HTR-8/SVneo (cell line): ENCODE measurements at places on chromosomes 2 and 18.

GRCh38 chr2:136233298-136233697 lies 115.3 kb upstream of the CXCR4 start:
- no peak for DNase-seq

GRCh38 chr2:42742740-42743658 lies 20.9 kb downstream of the OXER1 start:
- no peak for DNase-seq

GRCh38 chr2:45771261-45771660 lies 119.8 kb downstream of the PRKCE start:
- no peak for DNase-seq

GRCh38 chr18:58337686-58338085 lies 291.2 kb downstream of the ALPK2 start:
- DNase-seq: no peak

DNA sequence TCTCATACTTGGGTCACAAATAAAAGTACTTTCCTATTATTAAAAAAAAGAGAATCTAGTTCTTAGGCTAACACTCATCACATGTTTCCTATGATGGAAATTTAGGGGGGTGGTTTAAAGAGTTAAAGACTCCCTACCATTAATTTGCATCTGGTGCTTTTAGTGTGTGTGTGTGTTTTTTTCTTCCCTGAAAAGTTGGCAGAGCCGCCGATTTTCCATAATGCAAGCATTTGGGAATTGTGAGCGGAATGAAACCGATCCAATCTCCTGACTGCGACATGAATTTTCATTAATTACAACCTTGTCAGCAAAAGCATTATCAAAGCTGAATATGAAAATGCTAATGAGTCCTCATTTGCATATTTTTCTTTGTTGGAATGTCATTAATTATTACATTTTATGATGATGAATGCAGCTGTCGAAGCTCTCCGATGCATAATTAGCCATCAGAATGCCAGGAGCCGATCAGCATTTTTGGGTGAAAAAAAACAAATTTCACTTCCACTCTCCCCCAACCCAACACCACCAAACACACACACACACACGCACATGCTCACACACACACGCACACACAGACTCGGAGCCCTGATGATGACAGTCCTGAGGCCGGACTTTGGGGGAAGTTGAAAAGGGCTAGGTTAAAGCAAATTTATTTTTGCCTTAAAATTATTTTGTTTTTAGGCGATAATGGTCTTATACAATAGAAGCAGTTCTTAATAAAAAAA lies 165.4 kb downstream of the TCF4 start:
- no peak for DNase-seq

- no peak for DNase-seq
Measured at GRCh38 chr18:78895207-78896001, 84.2 kb upstream of the SALL3 start.

GRCh38 chr2:60885683-60886082 lies 4.3 kb downstream of the REL start:
- no peak for DNase-seq

DNA sequence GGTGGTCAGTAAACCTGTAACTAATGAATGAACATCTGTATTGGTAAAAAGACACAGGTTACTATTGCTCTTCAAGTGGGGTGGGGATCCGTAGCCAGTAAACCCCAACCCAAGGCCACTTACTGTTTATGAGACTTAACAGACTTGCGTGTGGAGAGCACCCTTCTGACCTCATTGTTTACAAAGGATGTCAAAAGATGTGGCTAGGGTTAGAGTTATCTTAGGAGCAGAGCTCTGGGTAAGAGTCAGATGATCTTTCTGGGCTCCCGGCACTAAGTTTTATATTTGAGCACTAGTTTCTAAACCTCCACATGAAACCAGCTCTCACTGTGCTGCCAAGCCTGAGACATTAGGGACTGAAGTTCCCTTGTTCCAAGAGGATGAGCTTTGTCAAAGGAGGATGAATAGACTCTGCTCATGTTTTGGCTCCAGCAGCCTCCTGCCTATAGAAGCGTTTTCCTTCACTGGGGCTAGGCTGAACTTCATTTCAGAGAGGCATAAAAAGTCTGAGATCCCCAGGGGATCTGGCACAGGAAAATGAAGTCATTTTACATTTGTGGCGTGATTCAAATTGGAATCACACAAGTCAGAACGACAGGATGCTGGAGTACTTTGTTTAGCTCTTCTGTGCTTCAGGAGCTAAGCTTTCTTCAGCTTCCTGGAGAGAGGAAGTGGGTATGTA lies 403.1 kb upstream of the TRIB2 start:
- DNase-seq: no peak

GRCh38 chr2:39435741-39436591 lies 1.1 kb downstream of the MAP4K3 start:
- no peak for DNase-seq

GRCh38 chr2:231521443-231521842 lies 8.8 kb downstream of the NMUR1 start:
- DNase-seq: no peak

DNA sequence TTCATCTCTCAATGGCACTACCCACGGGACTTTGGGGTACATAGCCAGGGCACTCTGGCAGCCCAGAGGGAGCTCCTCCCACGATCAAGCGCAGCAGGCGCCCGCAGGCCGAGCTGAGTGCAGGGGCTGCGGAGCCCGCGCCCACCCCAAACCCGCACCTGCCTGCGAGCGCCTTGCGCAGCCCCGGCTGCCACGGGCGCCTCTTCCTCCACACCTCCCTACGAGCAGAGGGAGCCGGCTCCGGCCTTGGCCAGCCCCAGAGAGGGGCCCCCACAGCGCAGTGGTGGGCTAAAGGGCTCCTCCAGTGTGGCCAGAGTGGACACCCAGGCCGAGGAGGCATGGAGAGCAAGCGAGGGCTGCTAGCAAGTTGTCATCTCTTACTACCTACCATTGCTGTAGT lies 165.2 kb downstream of the UBE2E3 start:
- DNase-seq: no peak

DNA sequence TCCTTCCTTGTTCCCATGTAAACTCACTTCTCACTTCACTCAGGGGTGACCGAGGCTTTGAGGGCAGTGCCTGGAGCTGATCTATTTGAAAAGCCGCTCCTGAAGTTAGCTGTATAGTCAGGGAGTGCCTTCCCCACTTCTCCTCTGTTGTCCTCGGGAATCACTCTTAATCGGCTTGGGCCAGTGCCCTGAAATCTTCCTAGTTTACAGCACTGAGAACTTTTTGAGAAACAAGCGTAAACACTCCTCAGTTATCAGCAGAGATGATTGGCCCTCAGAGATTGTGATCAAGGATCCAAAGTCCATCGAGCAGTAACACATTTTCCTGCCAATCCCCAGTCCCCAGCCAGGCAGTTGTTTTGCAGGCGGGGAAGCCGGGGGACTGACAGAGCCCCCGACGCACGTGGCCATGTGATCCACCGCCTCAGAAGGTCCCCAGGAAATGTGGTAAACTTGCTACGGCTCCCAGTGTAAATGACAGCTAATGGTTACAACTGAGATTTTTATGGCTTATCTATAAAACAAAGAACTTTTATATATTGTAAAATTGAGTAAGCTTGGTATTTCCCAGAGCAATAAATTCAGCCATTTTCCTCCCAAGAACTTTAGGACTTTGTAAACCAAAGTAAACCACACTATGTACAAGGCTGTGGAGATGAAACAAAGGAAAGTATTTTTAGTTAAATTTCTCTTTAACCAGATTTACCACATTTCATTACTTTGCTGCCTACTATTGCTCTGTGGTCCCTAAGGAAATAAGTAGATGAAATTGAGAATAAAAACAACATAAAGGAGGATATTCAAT lies 53.5 kb downstream of the C18orf63 start:
- no peak for DNase-seq

DNA sequence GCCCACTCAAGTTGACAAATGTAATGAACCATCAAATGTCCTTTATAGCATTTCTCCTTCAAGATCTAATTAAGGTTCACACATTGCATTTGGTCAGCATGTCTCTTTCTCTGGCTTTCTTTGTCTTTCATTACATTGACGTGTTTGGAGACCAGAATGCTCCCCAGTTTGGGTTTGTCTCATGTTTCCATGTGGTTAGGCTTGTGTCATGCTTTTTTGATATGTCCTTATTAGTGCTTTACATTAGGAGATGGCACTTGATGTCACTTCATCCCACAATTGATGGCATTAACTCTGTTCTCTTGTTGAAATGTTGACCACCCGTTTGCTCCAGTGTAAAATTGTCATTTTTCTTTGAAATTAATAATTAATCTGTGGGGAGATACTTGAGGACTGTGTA lies 165.8 kb downstream of the AKAIN1 start:
- no peak for DNase-seq

DNA sequence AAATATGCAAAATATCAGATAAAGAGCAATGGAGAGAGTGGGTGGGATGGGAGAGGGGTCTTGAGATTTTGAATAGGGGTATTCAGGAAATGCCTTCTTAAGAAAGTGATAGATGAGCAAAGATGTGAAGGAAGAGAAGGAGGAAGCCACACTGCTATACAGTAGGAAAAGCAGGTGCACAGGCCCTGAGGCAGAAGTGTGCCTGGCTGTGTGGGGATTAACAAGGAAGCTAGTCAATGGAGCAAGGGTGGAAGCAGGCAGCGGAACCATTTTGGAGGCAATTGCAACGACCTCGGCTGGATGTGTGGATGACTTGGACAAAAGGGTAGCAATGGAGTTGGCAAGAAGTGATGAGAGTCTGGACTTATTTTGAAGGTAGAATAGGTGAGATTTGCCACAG lies 11.0 kb upstream of the CNGA3 start:
- no peak for DNase-seq

- no peak for DNase-seq
Measured at GRCh38 chr2:20178666-20179465, 46.1 kb downstream of the SDC1 start.

DNA sequence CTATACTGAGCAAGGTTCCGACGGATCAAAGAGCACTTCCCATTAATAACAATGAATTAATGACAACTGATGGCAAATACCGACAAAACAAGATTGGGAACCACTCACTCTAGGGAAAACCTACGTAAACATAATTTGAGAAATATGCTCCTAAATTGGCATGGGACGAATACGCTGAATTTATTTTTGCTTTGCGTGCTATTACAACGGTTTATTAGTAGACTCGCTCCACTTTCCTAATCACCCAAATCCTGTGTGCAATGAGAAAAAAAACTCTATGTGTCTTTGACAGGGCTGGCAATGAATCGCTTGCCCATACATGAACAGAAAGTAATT lies 536 bp upstream of the SLC25A12 start:
- no peak for DNase-seq

- no peak for DNase-seq
Measured at GRCh38 chr2:116692988-116693387, 1121.5 kb upstream of the DDX18 start.

DNA sequence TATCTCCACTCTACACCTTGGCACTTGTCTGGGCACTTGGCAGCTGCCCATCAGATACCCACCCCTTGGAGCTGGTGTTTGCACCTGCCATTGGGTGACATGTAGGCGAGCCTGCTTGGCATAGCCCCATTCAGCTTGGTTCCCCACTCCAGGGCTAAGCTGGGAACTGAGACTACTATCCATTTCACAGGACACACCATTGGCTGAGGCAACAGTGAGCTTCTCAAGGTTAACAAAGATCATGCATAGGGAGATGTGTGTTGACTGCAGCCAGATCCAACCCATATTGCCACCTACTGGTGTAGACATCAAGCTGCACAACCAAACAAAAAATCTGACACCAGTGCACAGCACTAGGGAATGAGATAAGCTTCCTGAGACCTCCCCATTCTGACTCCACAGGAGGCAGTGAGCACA lies 1389.8 kb upstream of the TMEFF2 start:
- no peak for DNase-seq
